ENCODE measurements at places on chromosomes 12 and 14.

DNA sequence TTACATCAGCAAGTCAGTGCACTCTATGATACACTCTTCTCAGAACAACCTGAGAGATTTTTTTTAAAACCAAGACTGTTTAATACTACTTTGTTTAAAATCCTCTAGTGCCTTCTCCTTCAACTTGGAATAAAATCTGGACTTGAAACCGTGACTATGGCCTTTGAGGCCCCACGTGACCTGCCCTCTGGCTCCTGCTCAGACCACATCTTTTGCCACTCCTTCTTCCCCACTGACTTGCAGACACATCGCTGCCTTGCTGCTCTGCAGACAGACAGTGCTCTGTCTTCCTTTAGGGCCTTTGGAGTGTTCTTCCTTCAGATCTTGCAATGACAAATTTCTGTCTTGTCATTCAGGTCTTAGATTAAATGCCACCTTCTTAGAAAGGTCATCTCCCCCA lies 48.5 kb downstream of the TTC8 start:
- no peak for DNase-seq

DNA sequence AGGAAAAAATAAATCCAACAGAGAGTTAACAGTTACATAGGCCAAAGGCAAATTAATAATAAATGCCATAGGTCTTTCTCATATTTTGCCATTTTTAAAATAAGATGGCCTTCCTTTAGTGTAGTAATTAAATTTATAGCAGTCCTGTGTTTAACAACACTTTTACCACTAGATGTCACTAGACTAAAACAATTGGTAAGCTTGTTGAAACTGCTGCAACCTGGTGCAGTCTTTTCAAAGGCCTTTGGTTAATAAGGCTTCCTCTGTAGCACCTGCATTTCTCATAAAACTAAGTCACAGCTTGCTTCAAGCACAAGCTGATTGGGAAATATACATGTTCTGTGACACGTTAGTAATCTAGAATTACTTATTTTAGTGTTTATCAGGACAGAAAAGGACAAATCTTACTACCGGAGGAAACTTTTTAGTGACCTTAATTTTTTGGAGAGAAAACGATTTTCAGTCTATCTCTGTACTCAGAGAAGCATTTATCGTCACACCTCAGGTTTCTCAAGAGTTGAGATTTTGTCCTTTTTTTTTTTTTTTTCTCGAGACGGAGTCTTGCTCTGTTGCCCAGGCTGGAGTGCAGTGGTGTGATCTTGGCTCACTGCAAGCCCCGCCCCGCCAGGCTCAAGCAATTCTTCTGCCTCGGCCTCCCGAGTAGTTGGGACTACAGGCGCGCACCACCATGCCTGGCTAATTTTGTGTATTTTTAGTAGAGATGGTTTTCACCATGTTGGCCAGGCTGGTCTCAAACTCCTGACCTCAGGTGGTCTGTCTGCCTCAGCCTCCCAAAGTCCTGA lies 20.0 kb downstream of the BORCS5 start:
- no peak for DNase-seq

DNA sequence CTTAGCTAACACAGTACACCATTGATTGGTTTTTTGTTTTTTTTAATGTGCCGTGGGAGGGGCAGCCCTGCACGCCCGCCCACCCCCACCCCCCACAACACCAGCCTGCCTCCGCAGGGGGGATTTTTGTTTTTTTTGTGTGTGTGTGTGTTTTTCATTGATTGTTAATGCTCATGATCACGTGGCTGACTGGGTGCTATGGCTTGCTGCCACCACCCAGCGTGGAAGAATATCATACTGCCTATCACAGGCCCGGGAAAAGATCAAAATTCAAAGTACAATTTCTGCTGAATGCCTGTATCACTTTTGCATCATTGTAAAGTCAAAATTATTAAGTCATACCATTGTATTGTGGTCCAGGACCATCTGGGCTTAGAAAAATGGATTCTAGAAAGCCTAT lies 8.3 kb downstream of the RESF1 start:
- no peak for DNase-seq

DNA sequence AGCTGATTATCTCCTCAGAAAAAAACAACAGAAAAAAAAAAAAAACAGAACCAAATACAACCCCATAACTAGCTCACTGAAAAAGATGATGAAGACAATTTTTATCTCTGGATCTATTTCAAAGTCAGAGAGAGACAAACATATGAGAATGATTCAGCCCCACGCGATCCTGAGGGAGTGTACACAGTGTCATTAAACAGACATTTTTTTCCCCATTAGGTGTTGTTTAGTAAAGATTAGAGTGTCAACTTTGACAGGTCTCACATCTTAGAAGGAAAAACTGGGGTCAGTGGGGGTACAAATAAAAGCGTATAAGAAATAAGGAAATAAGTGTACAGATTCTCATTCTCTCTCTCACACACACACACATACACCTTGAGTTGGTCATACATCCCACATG lies 635.4 kb downstream of the NRXN3 start:
- no peak for DNase-seq

DNA sequence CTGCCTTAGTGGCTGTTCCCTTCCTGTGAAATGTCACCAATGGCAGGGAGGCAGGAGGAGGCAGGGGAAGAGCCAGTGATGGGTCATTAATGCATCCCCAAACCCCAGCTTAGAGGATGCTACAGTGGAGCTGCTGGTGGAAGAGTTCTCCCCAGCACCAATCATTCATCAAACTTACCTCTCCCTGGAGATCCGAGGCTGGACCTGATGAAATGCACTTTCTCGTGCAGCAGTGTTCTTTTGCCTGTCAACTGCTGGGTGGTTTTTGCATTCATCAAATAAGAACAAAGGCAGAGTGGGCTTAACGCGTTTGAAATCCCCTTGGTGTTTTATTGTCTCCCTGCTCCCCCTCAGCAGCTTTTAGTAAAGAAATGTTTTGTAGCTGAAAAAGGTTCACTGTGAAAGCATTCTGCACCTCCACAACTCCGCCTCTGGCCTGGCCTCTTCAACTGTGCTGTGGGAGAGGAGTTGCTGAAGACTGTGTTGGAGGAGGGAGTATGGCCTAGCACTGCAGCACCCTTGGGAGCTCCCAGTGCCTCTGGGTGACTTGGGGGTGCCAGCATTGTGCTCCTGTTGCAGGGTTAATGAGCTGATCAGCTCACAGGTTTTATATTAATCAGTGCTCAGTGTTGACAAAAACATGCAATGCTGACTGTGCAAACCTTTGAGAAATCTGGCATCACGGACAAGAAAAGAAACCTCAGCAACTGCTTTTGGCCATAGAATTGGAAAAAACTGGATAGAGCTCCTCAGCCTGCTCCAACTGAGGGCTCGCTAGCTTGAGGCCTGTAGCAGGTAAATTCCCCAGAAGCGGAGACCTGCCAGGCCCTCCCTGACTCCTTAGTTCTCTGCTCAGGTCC lies 14.4 kb downstream of the TSPAN9 start:
- DNase-seq: no peak

DNA sequence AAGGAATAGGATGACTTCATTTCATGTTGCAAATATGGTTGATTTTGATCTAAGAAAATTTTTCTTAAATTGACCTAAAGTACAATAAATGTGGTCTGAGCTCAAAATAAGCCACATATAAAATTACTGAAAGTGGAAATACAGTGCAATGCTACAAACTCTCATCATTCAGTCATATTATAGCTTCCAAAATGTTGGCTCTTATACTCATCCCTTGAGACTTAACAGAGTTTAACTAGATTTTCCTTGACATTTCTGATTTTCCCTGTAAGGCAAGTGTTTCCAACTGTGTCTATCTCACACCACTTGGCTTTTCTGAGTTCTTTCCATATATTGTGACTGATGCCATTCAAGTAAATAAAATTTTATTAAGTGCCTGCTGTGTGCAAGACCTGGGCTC lies 123.7 kb upstream of the NTF3 start:
- DNase-seq: no peak

- DNase-seq: no peak
Observed at GRCh38 chr14:98926801-98927200, 345.2 kb downstream of the BCL11B start.

DNA sequence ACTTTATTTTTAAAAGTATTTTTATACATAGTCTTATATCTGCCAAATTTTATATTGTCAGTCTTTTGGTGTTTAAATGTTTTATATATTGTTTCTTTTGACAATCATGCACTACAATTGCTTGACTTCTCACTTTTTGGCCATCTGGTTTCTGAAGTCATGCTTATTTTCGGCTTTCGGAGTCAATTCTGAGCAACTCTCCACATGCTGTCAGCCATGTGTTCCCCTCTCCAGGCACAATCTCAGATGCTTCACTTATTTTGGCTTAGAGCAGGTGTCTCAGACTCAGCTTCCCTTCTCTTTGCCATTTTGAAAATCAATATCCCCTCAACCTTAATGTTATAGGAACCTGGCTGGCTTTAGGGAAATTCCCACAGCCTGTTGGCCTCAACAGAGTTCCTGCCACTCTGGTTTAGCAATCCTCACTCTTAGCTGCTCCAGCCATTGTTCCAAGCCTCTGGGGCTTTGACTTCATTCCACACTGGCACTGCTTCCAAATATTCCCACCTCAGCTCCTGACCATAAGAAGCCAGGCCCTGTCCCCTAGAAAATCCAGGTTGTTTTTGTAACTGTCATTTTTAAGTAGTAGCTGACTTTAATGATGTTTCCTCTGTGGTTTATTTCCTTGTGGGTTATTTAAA lies 125.5 kb upstream of the FAR2 start:
- DNase-seq: no peak

GRCh38 chr12:47302111-47302671 lies 222.4 kb upstream of the AMIGO2 start:
- no peak for DNase-seq

DNA sequence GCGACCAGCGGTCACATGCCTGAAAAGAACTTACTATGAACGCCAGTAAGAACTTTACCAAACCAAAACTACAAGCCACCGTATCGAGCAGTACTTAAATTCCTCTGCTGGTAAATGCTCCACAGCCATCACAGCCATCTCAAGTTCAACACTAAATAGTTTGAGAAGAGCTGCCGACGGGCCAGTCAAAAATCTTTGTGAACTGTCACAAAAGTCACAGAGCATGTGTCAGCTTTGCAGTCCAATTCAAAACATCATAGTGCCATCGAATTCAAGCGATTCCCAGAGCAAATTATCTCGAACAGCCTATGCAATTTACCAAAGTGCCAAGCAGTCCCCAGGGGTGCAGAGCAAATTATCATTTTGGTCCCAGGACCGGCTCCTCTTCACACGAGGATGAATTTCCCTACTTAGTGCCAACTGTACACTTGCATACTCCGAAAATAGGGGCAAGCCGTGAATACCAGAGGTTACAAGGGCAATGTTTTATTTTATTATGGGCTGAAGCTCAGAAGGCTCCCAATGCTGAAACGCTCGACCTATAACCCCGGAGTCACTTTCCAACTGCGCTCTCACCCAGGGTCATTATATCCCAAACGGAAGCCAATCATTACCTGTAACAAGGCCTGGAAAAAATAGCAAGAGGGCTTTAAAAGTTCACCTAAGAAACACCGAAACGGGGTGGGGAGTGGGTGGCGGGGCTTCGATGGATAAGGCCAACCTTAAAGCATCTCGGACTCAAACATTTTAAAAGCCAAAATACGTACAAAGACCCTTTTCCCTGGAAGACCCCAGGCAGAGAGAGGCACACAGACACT lies 1.1 kb downstream of the LRP6 start:
- peak; percentile 72 for DNase-seq

DNA sequence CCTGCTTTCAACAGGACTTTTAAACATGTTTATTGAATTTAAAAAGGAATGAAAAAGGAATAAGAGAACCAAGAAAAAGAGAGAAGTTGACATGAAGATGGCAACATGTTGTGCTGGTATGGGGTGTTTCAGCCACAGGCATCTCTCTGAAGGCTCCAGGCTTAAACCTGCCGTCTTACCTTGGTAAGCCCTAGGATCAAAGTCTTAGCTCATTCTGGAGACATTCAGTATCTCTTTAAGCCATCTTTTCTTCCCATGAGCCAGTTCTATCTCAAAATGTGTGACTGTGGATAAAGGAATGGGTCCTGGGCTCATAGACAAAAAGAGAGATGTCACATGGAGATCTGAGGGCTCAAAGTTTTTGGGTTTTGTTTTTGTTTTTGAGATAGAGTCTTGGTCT lies 1.6 kb upstream of the TFCP2 start:
- DNase-seq: no peak

GRCh38 chr14:55160989-55161388 lies 30.4 kb downstream of the DLGAP5 start:
- DNase-seq: no peak

DNA sequence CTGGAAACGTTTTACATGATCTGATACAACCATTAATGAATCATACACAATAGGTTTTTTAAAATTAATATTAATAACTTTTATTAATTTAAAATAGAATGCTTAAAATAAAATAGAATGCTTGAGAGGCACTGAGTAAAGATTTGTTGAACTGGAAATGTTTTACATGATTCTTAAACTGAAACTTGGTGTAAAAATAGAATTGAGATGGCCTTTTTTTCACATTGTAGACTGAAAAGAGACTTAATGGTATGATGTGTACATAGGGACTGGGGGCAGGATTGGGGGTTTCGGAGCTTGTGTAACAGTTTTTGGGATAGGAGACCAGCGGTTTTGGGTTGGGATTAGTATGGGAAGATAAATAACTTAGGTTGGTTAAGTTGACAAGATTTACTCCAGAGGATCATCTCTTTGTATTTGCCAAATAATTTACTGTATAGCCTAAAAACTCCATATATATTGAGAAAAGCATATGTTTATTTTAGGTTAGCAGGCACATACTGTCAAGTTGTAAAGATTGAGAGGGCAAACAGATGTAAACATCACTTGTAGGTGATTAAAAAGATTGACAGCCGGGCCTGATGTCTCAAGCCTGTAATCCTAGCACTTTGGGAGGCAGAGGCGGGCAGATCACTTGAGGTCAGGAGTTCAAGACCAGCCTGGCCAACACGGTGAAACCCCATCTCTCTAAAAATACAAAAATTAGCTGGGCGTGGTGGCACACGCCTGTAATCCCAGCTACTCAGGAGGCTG lies 2.0 kb upstream of the ZNF410 start:
- no peak for DNase-seq

GRCh38 chr12:57474862-57475261 lies 4.8 kb downstream of the ARHGAP9 start:
- no peak for DNase-seq

GRCh38 chr14:63611078-63611477 lies 30.6 kb downstream of the WDR89 start:
- DNase-seq: no peak

DNA sequence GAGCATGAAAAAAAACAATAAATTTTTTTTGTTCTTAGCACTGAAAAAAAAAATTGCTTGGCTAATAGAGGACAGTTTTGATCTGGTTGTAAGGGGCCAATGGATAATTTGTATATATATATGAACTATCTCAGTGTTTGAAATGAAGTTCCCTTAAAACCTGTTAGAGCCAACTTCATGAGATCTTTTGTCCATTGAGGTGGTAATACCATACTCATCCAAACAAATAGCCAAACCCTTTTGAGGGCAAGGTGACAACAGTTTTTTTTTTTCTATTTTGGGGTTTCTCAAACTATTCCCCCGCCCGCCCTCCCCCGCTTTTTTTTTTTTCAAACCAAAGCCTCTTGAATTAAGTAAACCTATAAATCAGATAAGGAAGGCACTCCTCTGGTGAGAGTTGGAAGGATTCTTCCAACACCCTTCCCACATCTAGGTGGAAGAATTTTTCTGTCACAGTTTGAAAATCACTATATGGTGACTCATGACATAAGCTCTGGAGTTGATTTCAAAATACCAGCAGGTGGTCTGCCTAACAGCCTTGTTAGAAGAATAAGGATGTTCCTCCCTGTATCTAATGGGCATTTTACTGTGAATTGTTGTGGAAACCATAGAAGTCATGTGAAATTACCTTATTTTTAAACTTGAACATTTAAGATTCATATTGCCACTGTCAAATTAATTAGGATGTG lies 10.2 kb downstream of the ARHGAP5 start:
- no peak for DNase-seq
